Activated CD8-positive, alpha-beta T cell treated with anti-CD3 and anti-CD28 coated beads, Interleukin-2, amount 10 ng/mL, durations not matched to agents 7 days and 5 days (primary cell): ENCODE measurements at places on chromosomes 4 and X. TPM values are rescaled to one million over a fixed set of nuclear protein-coding genes. Genes with fewer than 3 reads are reported as not detected.

DNA sequence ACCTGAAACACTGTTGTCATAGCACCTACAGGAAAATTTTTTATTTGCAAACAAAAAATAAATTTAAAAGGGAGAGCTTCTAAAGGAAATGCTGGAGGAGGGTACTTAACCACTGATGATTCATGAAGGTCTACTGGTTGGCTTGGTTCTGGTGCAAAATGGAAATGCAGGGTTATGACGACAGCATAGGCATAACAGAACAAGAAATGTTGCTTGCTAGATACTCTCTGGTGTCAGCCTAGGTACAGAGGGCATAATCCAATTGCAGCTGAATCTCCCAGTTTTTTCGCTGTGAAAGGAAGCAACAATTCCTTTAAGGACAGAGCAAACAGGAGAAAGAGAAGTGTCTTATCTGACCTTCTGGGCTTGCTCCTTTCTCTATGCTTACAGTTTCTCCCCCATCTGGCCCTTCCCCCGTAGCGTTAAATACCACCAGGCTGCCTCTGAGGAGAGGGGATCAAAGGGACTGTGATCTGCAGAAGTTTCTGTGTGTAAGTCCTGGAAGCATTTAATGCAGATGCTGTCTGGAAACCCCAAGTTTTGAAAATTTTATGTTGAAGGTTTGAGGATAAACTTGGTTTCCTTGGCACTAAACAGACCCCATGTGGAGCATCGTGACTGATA, 23.7 kb upstream of the CASK start:
- H3K4me3 ChIP-seq = no peak overlapping the region
- no peaks in the 10 kb centered on the region for H3K36me3 ChIP-seq
- H3K27me3 ChIP-seq = no peaks in the 10 kb centered on the region
- H3K27ac ChIP-seq = no peak overlapping the region
- H3K4me1 ChIP-seq = peaks cover 8% of the 10 kb centered on the region

The TNIP3 gene
- 0.29 TPM for total RNA-seq

The SLC38A5 gene
- 86.0 TPM for total RNA-seq

The AWAT2 gene
- not detected for total RNA-seq

The EFNB1 gene
- 4.2 TPM for total RNA-seq

- no peaks in the 10 kb centered on the region for H3K27me3 ChIP-seq
- no peak overlapping the region for H3K27ac ChIP-seq
- peaks cover 4% of the 10 kb centered on the region for H3K4me1 ChIP-seq
- H3K36me3 ChIP-seq = peaks cover 24% of the 10 kb centered on the region
These were observed 51.7 kb upstream of the MCF2 start for GRCh38 chrX:139759637-139760036.

The FAM184B gene
- not detected for total RNA-seq

DNA sequence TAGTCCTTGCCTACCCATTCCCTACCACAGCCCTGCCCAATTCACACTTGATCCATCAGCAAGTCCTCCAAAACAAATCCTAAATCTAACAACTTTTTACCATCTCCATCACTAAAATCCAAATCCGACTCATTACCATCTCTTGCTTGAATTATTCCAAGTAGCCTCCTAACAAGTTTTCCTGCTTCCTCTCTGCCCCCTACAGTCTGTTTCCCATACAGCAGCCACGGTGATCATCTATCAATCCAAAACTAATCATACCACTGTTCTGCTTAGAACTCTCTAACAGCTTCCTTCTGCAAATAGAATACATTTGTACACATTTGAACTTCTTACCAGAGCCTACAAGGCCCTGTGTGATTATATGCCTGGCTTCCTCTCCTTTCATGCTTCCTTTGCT, 133.0 kb downstream of the SHROOM4 start:
- DNase-seq = no peak
- H3K4me1 ChIP-seq = no peaks in the 10 kb centered on the region
- no peak overlapping the region for H3K4me3 ChIP-seq
- H3K27ac ChIP-seq = no peak overlapping the region

DNA sequence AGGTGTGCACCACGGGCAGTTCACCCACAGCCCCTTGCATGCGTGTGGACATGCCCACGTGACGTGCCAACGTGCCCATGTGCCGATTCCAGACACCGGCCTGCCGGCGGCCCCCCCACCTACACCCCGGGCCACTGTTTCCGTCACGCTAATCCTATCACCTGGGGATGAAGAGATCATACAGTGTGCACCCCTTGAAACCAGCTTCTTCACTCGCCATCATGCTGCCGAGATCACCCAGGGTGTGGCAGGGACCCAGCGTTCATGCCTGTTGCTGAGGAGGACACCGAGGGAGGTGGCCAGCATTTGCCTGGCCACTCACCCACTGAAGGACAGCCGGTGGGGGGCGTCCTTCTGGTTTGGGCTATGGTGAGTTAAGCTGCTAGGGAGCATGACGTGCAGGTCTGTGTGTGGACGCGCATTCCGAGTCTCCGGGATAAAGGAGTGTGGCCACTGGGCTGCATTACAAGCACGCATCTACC, 14.1 kb downstream of the CTBP1 start:
- no peak overlapping the region for H3K4me3 ChIP-seq
- DNase-seq = no peak
- no peaks in the 10 kb centered on the region for H3K27me3 ChIP-seq
- H3K27ac ChIP-seq = peak overlapping the region; percentile 10
- H3K36me3 ChIP-seq = peaks cover 58% of the 10 kb centered on the region
- no peaks in the 10 kb centered on the region for H3K4me1 ChIP-seq

- no peaks in the 10 kb centered on the region for H3K4me1 ChIP-seq
- no peak overlapping the region for H3K4me3 ChIP-seq
- no peak overlapping the region for H3K27ac ChIP-seq
- H3K27me3 ChIP-seq = no peaks in the 10 kb centered on the region
- H3K36me3 ChIP-seq = no peaks in the 10 kb centered on the region
These were observed 231.9 kb downstream of the STPG2 start for GRCh38 chr4:97911236-97911906.

DNA sequence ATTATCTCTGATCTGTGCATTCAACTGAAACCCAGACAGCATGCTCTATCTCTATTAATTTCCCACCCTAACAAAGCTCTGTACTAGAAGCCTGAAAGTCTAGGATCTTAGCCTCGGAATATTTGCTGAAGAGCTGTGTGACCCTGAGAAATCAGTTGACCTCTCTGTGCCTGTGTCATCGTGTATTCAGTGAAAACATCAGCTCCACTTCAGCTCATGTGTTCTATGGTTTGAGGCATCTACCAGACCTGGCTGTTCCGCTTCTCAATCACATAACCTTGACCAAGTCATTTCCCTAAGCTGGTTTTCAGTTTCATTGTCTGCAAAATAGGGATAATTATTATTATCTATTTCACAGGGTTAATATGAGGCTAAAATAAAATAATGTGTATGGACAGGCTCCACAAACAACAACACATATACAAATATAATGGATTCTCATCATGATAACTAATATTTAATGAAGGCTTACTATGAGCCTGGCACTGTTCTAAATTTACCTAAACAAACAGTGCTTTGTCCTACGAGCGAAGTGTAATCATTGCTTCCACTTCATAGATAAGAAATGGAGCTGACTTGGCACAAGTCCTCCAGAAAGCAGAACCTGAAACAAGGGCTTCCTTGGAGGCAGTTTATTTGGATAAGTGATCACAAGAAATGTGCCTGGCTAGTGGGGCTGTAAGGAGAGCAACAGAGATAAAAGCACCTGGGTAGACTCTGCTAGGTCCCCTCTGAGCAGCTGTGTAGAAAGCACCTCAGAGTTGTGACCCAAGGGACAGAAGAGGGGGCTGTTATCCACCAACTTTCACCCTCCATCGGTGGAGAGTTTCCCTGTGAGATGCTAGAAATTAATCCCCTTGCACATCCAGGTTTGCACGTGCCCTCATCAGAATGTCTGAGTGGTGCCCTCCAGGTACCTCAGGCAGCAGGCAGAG, 356.9 kb downstream of the RAB28 start:
- H3K36me3 ChIP-seq = no peaks in the 10 kb centered on the region
- no peak overlapping the region for H3K27ac ChIP-seq
- H3K4me1 ChIP-seq = no peaks in the 10 kb centered on the region
- H3K27me3 ChIP-seq = no peaks in the 10 kb centered on the region

DNA sequence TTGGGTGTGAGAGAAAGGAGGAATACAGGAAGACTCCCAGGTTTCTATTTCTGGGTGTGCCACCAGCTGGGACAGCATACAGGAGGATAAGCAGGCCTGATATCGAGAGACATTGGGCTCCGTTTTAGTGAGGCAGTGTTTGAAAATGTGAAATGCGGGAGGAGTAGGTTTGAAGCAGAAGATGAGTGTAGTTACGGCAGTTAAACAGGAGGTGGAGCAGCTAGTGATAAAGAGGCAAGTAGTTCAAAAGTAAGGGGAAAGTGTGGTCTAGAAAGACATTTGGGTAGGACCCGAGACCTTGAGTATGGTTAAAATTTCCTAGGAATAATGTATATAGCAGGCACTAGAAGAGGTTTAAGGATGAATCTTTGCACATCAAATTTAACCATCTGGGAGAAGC, 42.4 kb downstream of the DCUN1D4 start:
- H3K27ac ChIP-seq = no peak overlapping the region
- H3K27me3 ChIP-seq = no peaks in the 10 kb centered on the region
- DNase-seq = peak; percentile 24
- peaks cover 23% of the 10 kb centered on the region for H3K36me3 ChIP-seq
- no peak overlapping the region for H3K4me3 ChIP-seq
- peaks cover 6% of the 10 kb centered on the region for H3K4me1 ChIP-seq

The MAGEB2 gene
- total RNA-seq = not detected

GRCh38 chr4:100581337-100581736, 63.5 kb upstream of the EMCN start:
- H3K4me1 ChIP-seq = no peaks in the 10 kb centered on the region
- no peak for DNase-seq
- peaks cover 7% of the 10 kb centered on the region for H3K27me3 ChIP-seq
- no peaks in the 10 kb centered on the region for H3K36me3 ChIP-seq
- H3K27ac ChIP-seq = no peak overlapping the region

The CXCL11 gene
- not detected for total RNA-seq

The H2BW2 gene
- total RNA-seq = not detected

DNA sequence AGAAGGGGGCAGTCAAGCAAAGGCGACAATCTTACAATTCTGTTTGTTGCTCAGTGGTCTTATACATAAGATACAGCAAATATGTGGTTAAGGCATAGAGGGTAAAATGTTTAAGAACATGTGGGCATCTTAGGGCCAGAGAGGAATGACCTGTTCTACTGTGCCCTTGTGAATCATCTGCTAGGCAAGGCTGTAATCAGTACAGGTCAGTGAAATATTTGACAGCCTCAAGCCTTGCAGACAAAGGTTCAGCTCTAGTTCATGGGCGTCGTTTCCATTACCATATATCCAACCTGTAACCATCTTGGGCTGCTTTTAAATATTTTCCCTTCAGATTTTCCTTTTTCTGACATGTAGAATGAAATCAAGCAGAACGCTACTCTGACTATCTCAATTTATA, 37.3 kb downstream of the AGA start:
- H3K36me3 ChIP-seq = peaks cover 20% of the 10 kb centered on the region

DNA sequence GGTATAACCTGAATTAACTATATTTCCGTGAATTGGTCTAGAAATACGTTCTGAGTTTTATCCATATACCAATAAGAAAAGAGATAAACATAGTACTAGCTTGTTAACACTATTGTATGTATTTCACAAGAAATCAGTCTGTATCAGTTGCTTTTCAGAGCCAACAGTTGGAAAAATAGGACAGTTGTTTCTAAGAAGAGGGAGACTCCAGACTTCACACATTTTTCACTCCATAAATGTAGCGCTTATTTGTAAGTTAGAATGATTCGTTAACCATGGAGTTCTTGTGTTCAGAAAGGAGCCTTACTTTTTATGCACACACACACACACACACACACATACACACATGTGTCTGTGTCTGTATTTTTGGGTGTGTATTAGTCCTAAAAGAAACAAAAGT, 376.7 kb upstream of the SMIM31 start:
- H3K36me3 ChIP-seq = no peaks in the 10 kb centered on the region
- no peaks in the 10 kb centered on the region for H3K4me1 ChIP-seq
- H3K27me3 ChIP-seq = peaks cover 5% of the 10 kb centered on the region
- DNase-seq = no peak
- H3K4me3 ChIP-seq = no peak overlapping the region

DNA sequence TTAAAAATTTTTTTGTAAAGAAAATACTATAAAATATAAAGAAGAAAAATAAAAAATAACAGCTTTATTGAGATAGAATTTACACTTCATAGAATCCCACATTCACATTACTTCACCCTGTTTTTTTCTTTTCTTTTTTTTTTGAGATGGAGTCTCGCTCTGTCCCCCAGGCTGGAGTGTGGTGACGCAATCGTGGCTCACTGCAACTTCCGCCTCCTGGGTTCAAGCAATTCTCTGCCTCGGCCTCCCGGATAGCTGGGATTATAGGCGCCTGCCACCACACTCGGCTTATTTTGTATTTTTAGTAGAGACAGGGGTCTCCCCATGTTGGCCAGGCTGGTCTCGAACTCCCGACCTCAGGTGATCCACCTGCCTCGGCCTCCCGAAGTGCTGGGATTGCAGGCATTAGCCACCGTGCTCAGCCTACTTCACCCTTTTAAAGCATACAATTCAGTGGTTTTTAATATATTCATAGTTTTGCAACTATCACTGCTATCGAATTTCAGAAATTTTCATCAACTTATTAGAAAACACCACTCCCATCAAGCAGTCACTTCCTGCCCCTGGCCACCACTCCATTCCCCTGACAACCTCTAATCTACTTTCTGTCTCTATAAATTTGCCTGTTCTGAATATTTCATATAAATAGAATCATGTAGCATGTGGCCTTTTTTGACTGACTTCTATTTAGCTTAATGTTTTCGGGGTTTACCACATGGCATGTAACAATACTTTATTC, 48.7 kb downstream of the TMEM131L start:
- no peak overlapping the region for H3K4me3 ChIP-seq
- peaks cover 56% of the 10 kb centered on the region for H3K4me1 ChIP-seq
- DNase-seq = no peak
- H3K27me3 ChIP-seq = no peaks in the 10 kb centered on the region

The SMIM31 gene
- not detected for total RNA-seq

DNA sequence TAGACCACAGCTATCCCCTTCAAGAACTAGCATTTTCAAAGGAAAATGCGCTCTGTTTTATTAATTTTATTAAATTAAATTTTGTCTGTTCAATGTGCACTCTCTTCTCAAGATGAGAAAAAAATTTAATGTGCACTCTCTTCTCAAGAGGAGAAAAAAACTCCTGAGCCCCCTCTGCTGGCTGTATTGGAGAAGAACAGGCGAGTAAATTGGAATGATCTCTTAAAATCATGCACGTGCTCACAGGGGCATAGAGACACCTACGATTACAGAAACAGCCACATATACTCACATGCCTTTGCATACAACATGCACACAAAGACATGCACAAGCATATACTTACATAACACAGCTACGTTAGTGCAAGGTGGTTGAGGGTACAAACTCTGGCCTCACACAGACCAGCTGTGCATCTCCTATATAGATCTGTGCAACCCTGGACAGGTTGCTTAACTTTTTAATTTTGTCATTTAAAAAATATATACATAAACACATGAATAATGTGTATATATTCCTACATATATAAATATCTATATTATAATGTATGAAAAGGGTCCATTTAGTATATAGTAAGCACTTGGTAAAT, 176.2 kb upstream of the CXorf66 start:
- H3K4me3 ChIP-seq = no peak overlapping the region
- H3K27me3 ChIP-seq = no peaks in the 10 kb centered on the region
